ENCODE measurements at places on chromosomes 12 and 14.
A peak's percentile ranks its signal among the peaks of the same experiment; 100 is the strongest.

- no peak for DNase-seq
These were observed 91.4 kb downstream of the VRK1 start for GRCh38 chr14:96888593-96888992.

GRCh38 chr12:121131941-121132341 is 735 bp upstream of the P2RX7 start:
- no peak for DNase-seq

DNA sequence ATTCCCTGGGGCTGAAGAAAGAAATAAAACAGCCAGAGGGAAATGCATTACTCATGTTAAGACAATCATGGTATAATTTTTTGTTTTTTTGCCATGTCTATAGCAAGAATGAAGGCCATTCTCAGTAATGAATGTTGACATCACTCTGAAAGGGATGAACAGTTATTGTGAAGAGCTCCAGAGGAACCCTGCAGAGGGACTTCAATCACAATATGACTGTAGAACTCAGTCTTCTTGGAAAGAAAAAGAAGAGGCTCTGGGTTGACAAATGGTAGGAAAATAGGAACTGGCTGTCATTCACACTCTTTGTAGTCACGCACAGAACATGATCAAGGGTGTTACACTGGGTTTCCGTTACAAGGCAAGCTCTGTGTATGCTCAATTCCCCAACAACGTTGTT is 73.8 kb upstream of the DACT1 start:
- no peak for DNase-seq

GRCh38 chr14:89088530-89088929 is 264.1 kb downstream of the TTC8 start:
- no peak for DNase-seq

DNA sequence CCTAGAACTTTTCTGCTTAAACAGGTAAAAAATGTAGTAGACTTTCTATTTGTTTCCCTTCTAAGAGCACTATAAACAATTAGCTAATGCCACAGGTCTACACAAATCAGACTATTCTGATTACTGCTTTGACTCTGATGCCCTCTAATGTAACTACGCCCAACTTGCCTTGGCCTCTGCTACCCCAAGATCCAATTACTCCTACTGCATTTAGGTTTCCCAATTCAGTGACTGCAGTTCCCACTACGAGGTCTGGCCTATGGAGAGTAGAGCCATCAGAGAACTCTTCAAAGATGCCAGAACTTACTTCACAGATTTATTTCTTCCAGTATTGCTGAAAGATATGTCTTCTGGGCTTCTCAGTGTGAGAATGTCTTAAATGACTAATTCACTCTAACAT is 15.3 kb upstream of the STYK1 start:
- no peak for DNase-seq

DNA sequence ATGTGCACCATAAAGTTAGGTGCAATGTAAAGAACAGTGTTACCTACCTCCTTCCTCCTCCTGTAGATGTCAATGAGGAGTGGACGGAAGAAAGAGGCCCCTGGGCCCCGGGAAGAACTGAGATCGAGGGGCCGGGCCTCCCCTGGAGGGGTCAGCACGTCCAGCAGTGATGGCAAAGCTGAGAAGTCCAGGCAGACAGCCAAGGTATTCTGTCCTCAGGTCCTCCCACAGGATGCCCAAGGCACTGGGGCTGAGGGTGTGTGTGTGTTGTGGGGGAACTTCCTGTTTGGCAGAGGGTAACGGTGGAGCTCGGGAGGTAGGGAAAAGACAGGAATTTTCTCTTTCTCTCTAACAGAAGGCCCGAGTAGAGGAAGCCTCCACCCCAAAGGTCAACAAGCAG is 6.4 kb downstream of the ATN1 start:
- DNase-seq = peak; percentile 83

DNA sequence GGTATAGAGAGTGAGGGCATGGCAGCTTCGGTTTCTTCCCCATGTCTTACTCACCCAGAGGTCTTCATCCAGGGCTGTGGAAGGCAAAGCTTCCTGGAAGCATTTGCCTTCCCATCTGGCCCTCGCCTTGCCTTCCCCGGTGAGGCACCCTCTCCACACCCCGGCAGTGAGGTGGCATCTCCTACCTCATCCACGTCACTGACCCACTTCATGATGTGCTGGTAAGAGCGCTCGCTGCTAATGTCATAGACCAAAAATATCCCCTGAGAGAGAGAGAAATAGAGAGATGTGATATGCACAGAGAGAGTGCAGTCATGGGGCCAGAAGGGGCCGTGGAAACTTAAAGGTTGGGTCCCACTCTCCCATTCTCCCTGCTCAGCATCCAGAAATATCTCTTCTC is 8.3 kb upstream of the GPX2 start:
- peak; percentile 50 for DNase-seq

DNA sequence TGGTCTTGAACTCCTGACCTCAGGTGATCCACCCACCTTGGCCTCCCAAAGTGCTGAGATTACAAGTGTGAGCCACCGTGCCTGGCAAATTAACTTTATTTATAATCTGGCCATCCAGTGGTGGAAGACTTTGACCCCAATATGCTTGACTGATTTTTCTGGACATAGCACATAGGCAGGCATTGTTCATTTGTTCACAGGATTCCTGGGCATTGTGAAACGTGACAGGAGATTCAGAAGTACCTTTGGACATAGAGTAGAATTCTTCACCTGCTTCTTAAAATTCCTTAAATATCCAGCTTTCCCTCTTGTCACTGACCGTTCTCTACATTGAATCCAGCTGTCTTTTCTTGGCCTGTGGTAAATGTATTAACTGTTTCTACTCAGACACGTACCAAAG is 103.1 kb downstream of the SCN8A start:
- DNase-seq = no peak

- peak; percentile 60 for DNase-seq
These were observed 38.1 kb downstream of the PZP start for GRCh38 chr12:9169979-9170634.

GRCh38 chr12:89864411-89864810 is 155.8 kb upstream of the ATP2B1 start:
- no peak for DNase-seq

DNA sequence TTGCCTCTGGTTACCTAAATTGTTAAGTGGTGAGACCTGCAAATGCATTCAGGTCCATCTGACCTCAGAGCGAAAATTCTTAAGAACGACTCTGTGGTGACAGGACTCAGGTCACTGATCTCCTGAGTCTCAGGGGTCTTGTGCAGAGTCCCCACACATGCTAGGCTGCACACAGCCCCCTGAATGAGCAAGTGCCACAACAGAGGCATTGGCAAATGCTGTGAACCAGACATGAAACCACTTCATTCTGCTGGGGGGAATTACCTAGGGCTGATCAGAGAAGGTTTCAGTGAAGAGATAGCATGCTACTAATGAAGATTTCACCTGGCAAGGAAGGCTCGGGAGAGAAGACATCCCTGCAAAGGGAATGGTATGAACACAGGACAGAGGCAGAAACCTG is 281.6 kb downstream of the ITPR2 start:
- DNase-seq = no peak

- no peak for DNase-seq
These were observed 638.3 kb upstream of the TBX3 start for GRCh38 chr12:115322275-115322674.

DNA sequence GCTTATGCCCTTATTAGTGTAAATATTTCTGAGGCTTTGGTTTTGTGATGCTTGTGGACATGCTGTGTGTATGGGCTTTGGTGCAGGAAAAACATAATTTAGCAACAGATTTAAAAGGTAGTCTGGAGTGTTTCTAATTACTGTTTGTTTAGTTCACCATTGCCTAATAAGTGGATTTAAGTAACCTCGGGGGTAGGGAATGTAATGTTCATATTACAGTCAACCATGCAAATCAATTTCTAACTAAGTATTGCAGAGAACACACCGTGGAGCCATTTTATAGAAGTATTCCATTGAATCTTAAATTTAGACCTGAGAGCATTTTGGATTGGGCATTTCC is 53.5 kb downstream of the ANO6 start:
- no peak for DNase-seq

- no peak for DNase-seq
These were observed 176.8 kb downstream of the PHLDA1 start for GRCh38 chr12:75854681-75855309.

GRCh38 chr12:58323676-58324075 is 382.3 kb downstream of the ATP23 start:
- DNase-seq = no peak

- no peak for DNase-seq
These were observed 22.3 kb downstream of the OTOGL start for GRCh38 chr12:80121661-80122060.

DNA sequence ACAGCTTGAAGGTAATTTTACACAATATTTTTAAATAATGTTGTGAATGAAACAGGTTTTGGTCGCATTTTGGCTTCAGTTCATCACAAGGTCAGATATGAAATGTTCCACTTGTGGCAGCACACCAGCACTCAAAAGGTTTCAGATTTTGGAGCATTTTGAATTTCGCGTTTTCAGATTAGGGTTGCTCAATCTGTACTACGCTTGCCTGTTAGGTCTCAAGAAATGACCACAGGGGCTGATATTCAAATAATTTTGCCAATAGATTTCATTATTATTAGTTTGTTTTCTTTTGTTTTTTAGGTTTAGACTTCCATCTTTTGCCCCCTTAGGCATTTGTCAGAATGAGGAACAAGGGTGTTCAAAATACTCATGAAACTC is 29.8 kb downstream of the DICER1 start:
- DNase-seq = no peak

DNA sequence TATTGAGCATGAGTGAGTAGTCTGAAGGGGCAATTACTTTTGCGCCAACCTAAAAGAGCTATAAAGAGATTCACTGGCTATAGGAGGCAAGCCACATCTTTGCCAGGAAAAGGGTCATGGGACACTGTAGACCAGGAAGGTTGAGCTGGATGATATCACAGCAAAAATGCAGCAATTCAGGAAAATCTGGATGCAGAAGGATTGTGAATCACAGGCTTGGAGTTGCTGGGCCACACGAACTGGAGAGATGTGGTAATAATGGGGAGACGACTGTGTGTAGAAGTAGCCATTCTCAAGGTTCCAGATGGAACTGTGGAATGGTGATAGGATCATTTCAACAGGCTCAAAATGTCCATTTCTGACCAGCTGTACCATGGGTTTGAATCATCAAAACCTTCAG is 151.4 kb upstream of the DAAM1 start:
- no peak for DNase-seq

- DNase-seq = peak; percentile 94
These were observed 541 bp upstream of the RNU6-7 start for GRCh38 chr14:32201193-32201815.

- no peak for DNase-seq
These were observed 167.4 kb upstream of the HMGA2 start for GRCh38 chr12:65656891-65657351.

DNA sequence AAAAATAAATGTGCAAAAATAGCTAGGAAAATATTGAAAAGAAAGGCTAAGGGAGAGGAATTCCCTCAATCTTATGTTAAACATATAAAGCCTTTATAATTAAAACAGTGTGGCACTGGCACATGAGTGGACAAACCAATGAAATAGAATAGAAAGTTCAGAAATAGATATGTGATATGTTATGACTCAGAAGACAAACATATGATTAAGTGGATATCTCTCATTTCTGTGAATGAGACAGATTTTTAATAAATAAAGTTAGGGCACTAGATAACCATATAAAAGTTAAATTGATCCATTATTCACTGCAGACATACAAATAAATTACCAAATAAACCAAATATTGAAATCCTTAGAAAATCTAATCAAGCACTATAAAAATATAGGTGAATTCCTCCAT is 73.0 kb downstream of the ALG10B start:
- no peak for DNase-seq

- no peak for DNase-seq
These were observed 2.7 kb downstream of the LRP1 start for GRCh38 chr12:57130941-57131340.

GRCh38 chr12:48973941-48974673 is 2.6 kb upstream of the WNT10B start:
- DNase-seq = peak; percentile 86

DNA sequence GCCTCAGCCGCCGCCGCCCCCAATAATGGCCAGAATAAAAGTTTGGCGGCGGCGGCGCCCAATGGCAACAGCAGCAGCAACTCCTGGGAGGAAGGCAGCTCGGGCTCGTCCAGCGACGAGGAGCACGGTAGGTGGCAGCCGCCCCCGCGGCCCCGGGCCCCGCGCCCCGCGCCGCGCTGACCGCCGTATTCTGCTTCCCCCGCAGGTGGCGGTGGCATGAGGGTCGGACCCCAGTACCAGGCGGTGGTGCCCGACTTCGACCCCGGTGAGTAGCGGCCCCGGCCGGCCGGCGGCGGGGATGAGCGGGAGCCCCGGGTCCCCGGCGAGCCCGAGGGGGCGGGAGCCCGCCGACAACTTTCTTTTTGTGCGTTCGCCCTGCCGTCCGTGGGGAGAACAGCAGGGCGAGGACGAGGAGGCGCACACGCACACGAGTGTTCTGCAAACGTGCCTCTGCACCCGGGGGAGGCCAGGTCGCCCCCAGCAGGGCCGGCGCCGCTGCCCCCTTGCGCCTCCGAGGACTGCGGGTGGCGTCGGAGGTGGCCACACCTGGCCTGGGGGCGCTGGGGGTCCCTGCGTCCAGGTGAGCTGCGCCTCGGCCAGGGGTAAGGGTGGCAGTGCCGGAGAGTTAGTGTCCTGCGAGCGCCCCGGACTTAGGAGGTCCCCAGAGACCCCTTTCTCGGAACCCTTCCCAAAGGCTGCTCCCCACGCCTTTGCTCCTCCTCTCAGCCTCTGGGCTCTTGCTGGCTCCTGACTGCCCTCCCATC is 794 bp downstream of the RCOR1 start:
- DNase-seq = peak; percentile 65

- peak; percentile 76 for DNase-seq
These were observed 536 bp upstream of the WNT1 start for GRCh38 chr12:48977290-48978281.

GRCh38 chr14:100312877-100313400 is 6.7 kb upstream of the SLC25A29 start:
- peak; percentile 39 for DNase-seq

GRCh38 chr12:54409267-54409666 is 9.8 kb downstream of the ITGA5 start:
- DNase-seq = no peak

DNA sequence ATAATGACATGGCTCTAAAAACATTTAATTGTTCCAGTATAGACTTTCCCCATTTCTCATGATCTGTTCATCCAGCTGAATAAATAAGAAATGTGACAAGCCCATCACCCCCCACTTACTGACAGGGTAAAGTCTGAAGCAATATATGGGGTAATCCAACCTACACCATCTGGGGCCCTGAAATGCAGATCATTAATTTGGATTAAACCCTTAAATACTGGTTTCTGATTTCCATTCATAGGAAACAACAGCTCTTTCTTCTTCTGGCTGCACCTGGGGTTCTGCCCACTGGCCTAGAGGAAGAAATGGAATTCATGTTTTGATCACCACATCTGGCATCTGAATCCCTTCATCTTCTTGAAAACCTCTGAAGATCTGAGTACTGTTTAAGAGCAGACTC is 39.3 kb upstream of the ACSM4 start:
- DNase-seq = no peak
